Purkinje cell (primary cell): ENCODE measurements at places on chromosomes 1 and 21. TPM values are rescaled to one million over a fixed set of nuclear protein-coding genes. Genes with fewer than 3 reads are reported as not detected.

Gene TNFRSF14
- not detected in 2 replicates for polyA plus RNA-seq

Gene ZBTB8B
- polyA plus RNA-seq = 0.77 and 1.6 TPM in 2 replicates

Gene KIRREL1
- polyA plus RNA-seq = 0.05 TPM in 1 of 2 replicates, not detected in the other

Gene CELA3B
- polyA plus RNA-seq = not detected in 2 replicates

Gene PIK3CD
- 0.34 and 1.4 TPM in 2 replicates for polyA plus RNA-seq

Gene CHD5
- 0.55 and 8.3 TPM in 2 replicates for polyA plus RNA-seq

Gene OR2M3
- not detected in 2 replicates for polyA plus RNA-seq

Gene LRRC53
- 1.6 TPM in 1 of 2 replicates, not detected in the other for polyA plus RNA-seq

Gene FTCD
- not detected in 2 replicates for polyA plus RNA-seq

Gene KRTAP7-1
- not detected in 2 replicates for polyA plus RNA-seq
